Nucleus accumbens (tissue), 56 donors: ENCODE measurements at places on chromosomes 2 and 18.

- no peak for DNase-seq
Measured at GRCh38 chr2:49032126-49032525, 122.2 kb downstream of the FSHR start.

DNA sequence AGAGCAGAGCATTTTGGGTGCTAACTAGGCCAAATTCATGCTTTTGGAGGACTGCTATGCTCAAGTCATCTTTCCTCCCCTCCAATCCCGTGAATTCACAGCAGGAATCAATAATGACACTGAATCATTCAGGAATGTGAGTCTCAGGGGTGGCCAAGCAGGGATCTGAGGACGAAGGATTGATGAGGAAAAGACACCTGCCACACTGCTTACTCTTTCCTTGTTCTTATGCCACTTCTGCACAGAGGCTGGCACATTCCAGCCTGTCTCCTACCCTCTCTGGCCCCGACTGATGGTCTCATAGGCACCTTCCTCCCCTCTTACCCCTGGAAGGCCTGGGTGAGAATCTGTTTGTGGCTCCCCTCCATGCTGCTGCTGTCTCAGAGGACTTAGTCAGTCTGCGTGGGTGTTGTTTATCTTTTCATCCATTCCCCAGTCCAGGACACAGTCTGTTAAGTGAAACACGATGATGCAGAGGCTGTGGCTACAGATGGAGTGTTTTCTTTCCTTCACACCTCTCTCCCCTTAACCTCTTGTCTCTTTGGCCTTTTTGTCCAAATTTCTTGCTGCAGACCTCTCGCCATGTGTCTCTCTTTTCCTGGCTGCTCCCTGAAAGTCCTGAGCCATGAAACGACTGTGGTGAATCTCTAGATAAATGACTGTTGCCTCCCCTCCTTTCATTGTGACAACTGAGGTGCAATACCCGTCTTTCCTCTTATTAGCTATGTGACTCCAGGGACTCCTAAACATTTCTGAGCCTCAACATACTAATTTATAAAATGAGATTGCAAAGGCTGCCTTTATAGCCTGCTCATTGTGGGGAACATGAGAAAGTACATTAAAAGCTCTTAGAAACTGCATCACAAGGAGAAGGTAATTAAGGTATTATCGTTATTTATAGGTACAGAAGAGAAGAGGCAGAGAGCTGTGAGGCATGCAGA lies 86.9 kb downstream of the RDH14 start:
- no peak for DNase-seq

- no peak for DNase-seq
Measured at GRCh38 chr2:126796931-126797621, 101.6 kb upstream of the TEX51 start.

DNA sequence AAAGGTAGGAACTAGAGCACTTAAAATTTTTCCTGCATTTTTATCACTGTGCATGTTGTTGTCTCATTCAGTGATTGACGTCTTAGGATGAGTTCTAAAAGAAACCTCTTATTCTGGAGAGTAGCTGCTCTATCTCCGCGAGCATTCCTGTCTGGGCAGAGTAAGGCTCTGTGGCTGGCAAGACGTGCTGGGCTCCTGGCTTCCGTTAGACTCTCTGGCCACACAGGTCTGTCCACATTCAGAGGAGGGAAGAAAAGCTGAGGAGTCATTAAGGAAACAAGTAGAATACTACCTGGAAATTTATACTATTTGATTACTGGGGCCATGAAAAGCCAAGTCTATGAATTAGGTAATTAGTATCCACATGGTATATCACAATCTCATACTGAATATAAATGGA lies 138.0 kb upstream of the DNMT3A start:
- DNase-seq = no peak

GRCh38 chr2:23545396-23545795 lies 160.4 kb downstream of the KLHL29 start:
- no peak for DNase-seq

DNA sequence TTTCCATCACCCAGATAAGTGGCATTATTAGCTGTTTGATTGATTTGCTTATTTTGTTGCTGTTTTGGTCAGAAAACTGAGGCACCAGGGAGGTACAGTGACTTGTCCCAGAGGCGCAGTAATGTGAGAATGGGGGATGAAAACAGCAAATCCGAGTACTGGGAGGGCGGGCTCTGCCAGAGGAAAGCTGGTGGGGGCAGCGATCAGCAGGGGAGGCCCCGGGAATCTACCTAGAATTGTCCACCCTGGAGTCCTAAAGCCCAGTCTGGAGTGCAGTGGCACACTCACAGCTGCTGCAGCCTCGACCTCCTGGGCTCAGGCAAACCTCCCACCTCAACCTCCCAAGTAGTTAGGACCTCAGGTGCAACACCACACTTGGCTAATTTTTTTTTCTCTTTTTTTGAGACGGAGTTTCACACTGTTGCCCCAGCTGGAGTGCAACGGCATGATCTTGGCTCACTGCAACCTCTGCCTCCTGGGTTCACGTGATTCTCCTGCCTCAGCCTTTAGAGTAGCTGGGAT lies 17.0 kb upstream of the PTMA start:
- no peak for DNase-seq

- no peak for DNase-seq
Measured at GRCh38 chr2:8608411-8608954, 73.4 kb upstream of the ID2 start.

- no peak for DNase-seq
Measured at GRCh38 chr2:218329027-218329825, 27.4 kb upstream of the CATIP start.

DNA sequence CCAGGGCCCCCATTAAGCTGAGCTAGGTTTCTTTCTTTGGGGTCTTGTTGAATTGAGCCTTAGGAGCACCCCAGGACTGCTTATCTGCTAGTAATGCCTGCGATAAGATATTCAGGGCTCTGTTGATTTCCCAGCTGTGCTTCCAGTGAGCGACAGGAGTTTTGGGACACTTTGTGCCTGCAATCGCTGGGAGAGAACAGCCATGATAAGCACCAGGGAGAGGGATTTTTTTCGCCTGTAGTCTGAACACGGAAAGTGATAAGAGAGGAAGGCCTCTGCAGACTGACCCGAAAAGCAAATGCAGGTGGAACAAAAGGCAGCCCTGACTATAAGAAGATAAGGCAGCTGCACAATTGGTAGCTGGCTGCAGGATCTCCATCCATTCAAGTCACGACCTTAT lies 244.3 kb downstream of the CNTNAP5 start:
- no peak for DNase-seq

DNA sequence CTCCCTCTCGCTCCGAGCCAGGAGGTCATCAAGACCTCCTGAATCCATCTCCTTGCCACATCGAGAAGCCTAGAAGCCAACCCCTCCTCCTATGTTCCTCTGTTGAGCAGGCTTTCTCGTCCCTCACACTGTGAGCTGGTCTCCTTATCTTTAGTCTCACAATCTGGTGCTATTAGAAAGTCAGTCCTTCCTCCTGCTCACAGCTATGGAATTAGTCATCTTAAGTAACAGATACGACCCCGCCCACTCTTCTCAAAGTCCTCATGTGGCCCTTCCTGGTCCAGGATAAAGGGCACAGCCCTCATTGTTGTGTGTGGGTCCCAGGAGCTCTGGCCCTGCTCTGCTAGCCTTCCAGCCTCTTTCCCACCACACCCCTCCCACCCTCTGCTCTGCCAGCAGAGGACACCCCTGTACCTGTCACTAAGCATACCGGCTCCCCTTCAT lies 41.4 kb upstream of the TRIB2 start:
- DNase-seq = no peak

GRCh38 chr2:148939271-148939670 lies 64.2 kb downstream of the KIF5C start:
- no peak for DNase-seq

DNA sequence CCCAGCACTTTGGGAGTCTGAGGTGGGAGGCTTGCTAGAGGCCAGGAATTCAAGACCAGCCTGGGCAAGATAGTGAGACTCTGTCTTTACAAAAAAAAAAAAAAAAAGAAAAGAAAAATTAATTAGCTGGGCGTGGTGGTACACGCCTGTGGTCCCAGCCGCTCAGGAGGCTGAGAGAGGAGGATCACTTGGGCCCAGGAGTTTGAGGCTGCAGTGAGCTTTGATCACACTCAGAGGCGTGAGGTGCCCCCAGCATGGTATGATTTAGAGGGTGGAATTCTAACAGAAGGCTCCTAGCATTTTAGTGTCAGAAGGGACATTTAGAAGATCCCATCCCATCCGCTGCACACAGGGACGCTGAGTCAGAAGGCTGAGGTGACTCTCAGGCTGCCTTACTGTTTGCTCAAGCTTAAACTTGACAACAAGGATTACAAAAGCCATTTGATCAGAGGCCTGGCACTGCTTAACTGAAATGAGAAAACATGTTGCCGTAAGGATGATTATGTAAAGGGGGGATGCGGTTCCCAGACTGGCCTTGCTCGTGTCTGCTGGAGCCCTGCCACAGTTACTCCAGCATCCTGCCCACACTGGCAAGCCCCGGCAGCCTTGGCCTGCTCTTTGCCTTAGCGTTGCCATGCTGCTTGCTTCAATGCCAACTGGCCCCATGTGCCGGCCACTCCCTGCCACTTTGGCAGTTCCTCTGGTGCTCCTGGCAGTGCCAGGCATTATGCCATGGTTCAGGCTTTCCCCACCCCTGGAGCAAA lies 45.6 kb upstream of the SLC1A4 start:
- peak; percentile 85 for DNase-seq

DNA sequence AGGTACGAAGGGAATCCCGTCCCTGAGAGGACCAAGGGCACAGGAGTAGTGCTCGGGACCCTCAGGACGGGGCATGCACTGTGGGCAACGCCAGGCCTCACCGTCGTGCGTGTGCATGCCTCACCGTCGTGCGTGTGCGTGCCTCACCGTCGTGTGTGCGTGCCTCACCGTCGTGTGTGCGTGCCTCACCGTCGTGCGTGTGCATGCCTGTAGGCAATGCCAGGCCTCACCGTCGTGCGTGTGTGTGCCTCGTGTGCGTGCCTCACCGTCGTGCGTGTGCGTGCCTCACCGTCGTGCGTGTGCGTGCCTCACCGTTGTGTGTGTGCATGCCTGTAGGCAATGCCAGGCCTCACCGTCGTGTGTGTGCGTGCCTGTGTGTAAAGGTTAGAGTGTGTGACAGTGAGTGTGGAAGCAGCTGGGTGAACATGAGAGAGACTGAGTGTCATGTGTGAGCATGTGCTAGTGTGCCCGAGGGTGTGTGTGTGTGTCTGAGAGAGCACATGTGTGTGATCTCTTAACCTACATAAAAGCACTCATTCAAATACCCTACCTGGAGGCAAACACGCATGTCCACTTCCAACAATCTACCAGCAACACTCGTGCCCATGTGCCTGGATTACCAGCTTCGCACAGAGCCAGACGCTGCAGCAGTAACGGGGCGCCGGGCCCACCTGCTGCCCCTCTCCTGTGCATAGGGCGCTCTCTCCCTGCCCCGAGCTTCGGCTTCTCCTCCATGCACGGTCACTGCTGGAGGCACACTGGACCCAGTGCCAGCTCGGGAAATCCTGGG lies 36.3 kb downstream of the ZNF516 start:
- no peak for DNase-seq

GRCh38 chr18:877238-877637 lies 27.4 kb upstream of the ADCYAP1 start:
- no peak for DNase-seq

DNA sequence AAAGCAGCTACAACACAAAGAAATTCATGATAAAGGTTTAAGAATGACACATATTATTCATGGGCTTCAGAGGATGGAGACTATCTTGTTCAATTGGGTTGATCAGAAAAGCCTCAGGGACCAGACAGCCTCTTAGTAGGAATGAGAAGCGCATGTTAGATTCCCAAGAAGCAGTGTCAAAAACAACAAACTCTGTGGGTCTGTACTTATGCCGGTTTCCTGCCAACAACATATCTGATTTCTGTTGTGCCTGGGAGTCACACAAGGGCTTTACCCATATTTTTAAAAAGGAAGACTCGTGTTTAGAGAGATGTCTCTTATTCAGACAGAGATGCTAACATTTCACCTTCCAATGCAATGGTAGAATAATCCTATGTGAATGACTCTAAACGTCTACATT lies 2180.6 kb upstream of the CELF4 start:
- DNase-seq = no peak

GRCh38 chr18:49170925-49171505 lies 220.2 kb upstream of the SMAD7 start:
- no peak for DNase-seq

- DNase-seq = no peak
Measured at GRCh38 chr2:128639693-128640092, 321.0 kb upstream of the HS6ST1 start.

- DNase-seq = no peak
Measured at GRCh38 chr18:76803814-76804213, 18.5 kb upstream of the ZNF236 start.

GRCh38 chr2:156331572-156332283 lies 793 bp downstream of the NR4A2 start:
- no peak for DNase-seq

- no peak for DNase-seq
Measured at GRCh38 chr18:62848946-62849345, 133.6 kb downstream of the PHLPP1 start.

DNA sequence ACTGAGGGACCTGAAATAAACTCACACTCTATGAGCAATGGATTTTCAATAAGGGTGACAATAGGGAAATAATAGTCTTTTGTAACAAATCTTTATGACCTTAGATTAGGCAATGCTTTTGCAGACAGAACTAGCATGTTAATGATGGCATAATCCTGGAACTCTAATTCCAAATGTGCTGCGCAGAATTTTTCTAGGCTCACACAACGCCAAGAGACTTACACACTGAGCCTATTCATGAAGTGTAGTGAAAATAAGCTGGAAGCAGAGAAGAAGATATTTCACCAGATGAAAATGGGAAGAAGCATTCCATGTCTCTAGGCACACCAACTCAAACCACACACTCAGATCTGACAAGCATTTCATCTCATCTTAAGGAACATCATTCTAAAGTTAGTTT lies 178.5 kb downstream of the L3MBTL4 start:
- DNase-seq = no peak

DNA sequence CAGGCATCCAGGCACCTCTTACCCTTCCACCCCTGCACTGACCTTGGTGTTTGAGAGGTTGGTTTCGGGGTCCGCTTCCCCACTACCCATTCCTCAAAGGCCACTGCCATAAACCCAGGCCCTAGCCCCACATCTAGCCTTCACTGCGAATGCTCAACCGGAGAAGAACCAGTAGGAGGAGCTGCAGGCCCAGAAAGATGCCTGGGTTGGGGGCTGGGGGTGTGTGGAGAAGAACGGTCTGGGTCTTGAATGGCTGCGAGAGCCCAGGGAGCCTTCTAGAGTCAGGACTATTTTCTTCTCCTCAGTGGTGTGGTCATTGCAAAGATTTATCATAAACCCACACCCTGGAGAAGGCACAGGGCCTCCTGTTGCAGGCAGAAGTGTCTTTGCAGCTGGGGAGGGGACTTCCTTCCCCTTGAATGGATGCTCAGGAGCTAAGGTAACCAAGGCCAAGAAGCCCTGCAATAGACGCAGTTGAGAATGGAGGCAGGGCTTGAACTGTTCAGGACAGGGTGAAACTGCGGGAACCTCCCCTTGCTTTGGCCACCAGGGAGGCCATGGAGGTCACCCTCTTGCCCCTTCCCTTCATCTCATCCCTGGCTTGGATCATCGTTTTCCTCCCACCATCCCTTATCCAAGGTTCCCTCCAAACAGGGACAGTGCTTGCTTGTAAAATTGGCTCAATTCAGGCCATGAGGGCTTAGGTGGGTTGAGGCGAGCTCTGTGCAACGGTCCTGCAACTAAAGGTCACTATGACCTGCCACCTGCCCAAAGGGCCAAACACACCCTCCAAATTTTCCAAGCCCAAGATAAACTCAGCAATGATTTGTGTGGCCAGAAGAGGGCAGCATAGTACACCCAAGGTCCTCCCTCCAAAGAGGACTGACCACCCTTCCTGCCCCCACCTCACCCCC lies 20.9 kb downstream of the THNSL2 start:
- no peak for DNase-seq
